ENCODE measurements at places on chromosomes 2 and 18.

GRCh38 chr2:79437433-79438267 lies 75.2 kb upstream of the CTNNA2 start:
- no peak for DNase-seq

DNA sequence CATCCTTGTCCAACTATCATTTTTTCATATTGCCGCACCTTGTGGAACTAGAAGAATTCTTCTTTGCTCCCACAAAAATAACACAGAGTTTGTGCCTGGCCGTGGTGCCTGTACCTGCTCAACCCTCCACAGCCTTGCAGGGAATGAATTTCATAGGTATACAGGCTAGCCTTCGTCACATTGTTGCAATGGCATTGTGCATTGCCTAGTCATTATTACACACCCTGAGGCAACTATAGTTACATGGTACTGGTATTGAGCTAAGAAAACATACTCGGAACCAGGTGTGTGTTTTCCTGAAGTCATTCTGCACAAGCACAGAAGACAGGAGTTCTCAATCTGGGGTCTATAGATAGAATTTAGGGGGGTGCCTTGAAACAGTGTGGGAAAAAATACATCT lies 188.0 kb upstream of the CTAGE1 start:
- DNase-seq: no peak

- no peak for DNase-seq
These were observed 376.2 kb downstream of the ZNF521 start for GRCh38 chr18:24975496-24976372.

DNA sequence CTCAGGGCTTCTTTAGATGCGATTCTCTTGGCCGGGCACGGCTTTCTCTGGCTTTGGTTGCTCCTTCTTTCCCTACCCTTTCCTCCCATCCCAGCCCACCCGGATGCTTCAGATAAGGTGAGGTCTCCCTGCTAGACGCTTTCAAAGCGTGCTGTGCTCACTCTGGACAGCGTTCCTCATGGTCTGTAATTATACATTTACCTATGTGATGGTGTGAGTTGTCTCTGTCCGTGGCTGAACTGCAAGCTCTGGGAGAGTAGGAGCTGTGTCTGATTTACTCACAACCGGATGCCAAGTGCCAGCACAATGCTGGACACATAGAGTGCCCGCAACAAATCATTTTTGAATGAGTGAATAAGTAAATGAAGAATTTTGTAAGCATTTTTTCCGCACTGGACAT lies 26.8 kb upstream of the PNPT1 start:
- DNase-seq: no peak

- no peak for DNase-seq
These were observed 110.6 kb downstream of the UPP2 start for GRCh38 chr2:158212301-158212700.

DNA sequence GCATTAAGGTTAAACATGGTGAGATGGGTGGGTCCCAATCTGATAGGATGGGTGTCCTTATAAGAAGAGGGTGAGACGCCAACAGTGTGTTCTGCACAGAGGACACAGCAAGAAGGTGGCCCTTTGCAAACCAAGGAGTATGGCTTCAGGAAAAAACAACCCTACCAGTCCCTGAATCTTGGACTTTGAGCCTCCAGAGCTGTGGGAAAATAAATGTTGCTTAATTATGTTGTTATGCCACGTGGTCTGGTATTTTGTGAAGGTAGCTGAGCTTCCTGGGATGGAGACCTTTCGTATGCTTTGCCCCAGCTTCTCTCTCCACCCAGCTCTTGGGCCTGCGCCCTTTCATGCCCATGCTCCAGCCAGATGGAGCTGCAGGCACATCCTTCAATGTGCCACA lies 114.2 kb upstream of the EPC2 start:
- DNase-seq: no peak

GRCh38 chr2:62054029-62054791 lies 141.7 kb upstream of the B3GNT2 start:
- DNase-seq: no peak

DNA sequence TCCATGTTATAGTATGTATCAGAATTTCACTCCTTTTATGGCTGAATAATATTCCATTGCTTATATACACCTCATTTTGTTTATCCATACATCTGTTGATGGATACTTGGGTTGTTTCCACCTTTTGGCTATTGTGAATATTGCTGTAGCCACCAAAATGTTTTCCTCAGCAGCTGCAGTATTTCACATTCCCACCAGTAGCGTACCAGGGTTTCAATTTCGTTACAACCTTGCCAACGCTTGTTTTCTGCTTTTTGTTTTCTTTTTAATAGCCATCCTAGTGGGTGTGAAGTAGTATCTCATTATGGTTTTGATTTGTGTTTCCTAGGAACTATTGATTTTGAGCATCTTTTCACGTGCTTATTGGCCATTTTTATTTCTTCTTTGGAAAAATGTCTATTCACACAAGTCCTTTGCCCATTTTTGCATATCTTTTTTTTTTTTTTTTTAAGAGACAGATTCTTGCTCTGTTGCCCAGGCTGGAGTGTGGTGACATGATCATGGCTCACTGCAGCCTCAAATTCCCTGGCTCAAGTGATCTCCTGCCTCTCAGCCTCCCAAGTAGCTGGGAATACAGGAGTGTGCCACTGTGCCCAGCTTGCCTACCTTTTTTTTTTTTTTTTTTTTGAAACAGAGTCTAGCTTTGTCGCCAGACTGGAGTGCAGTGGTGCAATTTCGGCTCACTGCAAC lies 14.2 kb downstream of the UBXN2A start:
- DNase-seq: no peak

GRCh38 chr2:15122915-15123314 lies 438.2 kb downstream of the NBAS start:
- DNase-seq: no peak
